ENCODE measurements at places on chromosomes 12 and 14. TPM values are rescaled to one million over a fixed set of nuclear protein-coding genes. Genes with fewer than 3 reads are reported as not detected.
A peak's percentile ranks its signal among the peaks of the same experiment; 100 is the strongest.

The BATF gene
- not detected for total RNA-seq

The PAPLN gene
- total RNA-seq, result 2.4 TPM

The SERPINA9 gene
- not detected for total RNA-seq

The B4GALNT3 gene
- not detected for total RNA-seq

DNA sequence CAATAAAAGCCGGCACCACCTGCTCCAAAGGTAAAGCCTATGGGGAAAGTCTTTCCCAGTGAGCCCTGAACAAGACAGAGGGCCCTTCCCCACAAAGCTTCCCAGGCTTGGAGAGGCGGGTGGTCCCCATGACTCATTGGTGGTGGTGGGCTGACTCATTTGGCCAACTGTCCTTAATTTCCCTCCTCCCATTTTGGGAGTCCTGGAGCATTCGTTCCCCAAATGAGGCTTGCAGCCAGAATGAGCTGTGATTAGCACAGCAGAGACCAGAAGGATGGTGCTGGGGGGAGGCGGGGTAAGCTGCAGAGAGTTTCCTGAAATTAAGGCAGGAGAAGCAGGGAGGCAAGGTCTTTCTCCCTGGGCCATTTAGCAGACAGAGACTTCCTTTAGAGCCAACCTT, 241.7 kb downstream of the DPF3 start:
- H3K27me3 ChIP-seq, result no peaks in the 10 kb centered on the region
- H3K36me3 ChIP-seq, result no peaks in the 10 kb centered on the region
- peak; percentile 62 for DNase-seq
- H3K4me3 ChIP-seq, result no peak overlapping the region

DNA sequence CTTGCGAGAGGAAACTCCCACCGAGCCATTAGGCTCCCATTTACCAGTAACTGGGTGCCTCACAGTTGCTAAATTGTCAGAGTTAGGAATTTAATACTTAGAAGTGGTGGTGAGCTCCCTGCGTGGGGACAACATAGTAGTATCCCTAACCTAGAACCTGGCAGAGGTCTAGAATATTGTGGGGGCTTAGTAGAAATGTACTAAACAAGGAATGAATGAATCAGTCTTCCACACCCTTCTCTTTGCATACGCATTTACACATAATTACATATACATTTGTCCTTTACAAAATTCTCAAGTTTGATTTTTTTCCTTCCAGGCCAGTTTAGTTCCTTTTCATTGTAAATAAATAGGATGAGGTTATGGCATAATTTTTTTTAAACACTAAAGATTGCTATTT, 24.1 kb downstream of the PELI2 start:
- DNase-seq, result no peak
- H3K36me3 ChIP-seq, result no peaks in the 10 kb centered on the region
- H3K4me1 ChIP-seq, result peaks cover 13% of the 10 kb centered on the region
- H3K4me3 ChIP-seq, result no peak overlapping the region

DNA sequence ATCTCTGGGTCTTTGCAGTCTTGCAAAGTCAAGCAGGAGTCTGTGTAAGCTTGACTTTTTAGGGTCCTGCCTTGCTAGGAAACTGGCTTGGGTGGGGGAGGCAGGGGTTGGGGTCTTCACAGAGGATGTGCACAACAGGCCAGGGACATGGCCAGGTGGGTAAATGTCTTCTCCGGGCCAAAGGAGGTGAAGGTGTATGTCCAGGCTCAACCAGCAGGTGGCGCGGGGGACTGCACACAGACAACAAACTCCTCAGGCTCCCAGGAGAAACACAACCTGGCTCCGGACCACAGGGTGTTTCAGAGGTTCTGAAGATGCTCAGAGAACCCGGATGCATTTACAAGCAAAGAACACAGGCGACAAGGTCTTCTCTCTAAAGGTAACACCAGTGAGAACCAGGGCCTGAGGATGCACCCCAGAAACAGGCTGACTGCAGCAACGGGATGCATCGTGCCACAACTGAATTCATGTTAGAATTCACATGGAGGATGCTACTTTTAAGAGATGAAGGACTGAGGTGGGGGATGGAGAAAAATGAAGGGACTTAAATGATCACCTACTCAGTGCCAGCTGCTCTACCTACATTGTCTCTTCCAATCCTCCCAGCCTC, 56.0 kb downstream of the PLEKHG3 start:
- H3K27ac ChIP-seq, result no peak overlapping the region
- H3K4me1 ChIP-seq, result peaks cover 93% of the 10 kb centered on the region
- peak; percentile 61 for DNase-seq
- no peaks in the 10 kb centered on the region for H3K36me3 ChIP-seq
- no peaks in the 10 kb centered on the region for H3K27me3 ChIP-seq

DNA sequence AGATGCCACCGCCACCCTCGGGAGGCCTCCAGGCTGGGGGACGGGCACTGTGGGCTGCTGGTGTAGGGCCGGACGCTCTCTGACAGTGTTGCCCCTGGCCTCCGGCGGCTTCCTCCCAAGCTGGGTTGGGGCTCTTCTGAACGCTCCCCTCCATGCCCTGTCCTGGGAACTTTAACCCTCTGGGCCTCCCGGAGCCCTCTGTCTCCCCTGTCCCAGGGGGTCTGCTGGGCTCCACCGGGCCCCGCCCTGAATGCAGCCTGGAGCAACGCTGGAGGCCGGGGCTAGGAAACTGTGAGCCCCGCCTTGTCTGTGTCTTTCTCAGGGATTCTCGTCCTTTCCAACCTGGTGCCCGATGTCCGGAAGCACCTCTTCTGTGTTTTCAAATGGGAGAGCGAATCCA, 45.7 kb upstream of the FBRSL1 start:
- no peaks in the 10 kb centered on the region for H3K4me1 ChIP-seq
- no peak overlapping the region for H3K4me3 ChIP-seq
- H3K27ac ChIP-seq, result no peak overlapping the region

DNA sequence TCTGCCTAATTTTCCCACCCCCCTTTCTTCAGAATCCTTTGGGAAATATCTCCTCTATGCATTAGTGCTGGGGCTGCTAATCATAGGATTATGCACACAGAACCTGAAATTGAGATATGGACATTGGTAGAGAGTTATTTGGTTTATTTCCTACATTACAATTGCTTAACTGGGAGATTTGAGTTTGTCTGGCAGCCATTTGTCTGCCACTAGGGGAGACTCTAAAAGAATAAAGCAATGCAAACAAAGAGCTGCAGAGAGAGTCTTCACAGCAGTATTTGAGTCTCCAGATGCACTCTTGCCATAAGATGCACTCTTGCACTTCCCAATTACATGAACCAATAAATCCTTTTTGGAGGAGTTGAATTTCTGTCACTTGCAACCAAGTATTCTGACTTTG, 12.0 kb upstream of the PCNX4 start:
- DNase-seq, result no peak
- no peak overlapping the region for H3K27ac ChIP-seq
- H3K4me3 ChIP-seq, result no peak overlapping the region
- no peaks in the 10 kb centered on the region for H3K27me3 ChIP-seq

- DNase-seq, result no peak
- H3K4me3 ChIP-seq, result no peak overlapping the region
- no peaks in the 10 kb centered on the region for H3K4me1 ChIP-seq
- H3K27ac ChIP-seq, result no peak overlapping the region
- no peaks in the 10 kb centered on the region for H3K36me3 ChIP-seq
These were observed 67.6 kb upstream of the TTC7B start for GRCh38 chr14:90883782-90884181.

DNA sequence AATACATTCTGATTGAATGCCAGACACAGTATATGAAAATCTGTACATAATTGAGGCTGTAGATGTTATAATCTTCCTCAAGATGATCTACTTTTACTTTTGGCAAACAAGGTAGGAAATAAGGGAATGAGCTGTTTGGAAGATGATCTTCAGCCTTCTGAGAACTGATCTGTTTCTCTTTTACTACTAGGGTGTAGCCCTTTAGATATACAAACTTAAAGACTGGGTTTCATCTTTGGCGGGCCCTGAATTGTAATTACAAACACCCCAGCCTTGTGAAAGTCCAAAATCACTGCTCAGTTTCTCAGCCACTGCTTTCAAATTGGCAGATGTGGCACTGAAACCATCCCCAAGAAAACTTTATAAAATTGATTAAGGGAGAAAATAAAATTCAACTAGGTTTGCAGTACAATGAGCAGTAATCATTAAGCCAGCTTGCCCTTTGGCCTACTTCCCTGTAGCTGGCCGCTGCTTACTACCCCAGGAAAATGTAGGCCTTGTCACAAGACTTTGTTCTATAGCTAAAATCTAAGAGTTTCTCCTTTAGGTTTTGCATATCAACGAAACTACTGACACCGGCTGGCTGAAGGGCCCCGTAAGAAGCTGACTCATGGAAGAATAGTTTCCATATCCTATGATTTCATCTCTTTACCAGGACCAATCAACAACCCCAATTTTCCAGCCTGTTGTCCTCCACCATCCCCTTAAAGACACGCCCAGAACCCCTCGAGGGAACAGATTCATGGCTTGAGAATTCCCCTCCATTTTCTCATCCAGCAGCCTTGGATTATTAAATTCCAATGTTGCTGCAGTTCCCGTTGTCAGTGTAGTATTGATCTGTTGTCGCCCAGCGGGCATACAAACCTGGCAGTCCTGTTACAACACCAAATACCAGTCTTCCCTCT, 210.8 kb downstream of the PCNX1 start:
- H3K27me3 ChIP-seq, result no peaks in the 10 kb centered on the region
- H3K4me3 ChIP-seq, result no peak overlapping the region
- no peaks in the 10 kb centered on the region for H3K36me3 ChIP-seq
- H3K4me1 ChIP-seq, result peaks cover 11% of the 10 kb centered on the region
- no peak overlapping the region for H3K27ac ChIP-seq

- H3K27ac ChIP-seq, result no peak overlapping the region
- H3K4me3 ChIP-seq, result no peak overlapping the region
- no peak for DNase-seq
- no peaks in the 10 kb centered on the region for H3K27me3 ChIP-seq
- H3K36me3 ChIP-seq, result peaks cover 16% of the 10 kb centered on the region
These were observed 190.4 kb upstream of the BCL2L14 start for GRCh38 chr12:11880381-11880780.

GRCh38 chr12:1502379-1502720, 92.0 kb downstream of the FBXL14 start:
- no peak overlapping the region for H3K27ac ChIP-seq
- peaks cover 14% of the 10 kb centered on the region for H3K4me1 ChIP-seq
- H3K4me3 ChIP-seq, result no peak overlapping the region
- H3K27me3 ChIP-seq, result no peaks in the 10 kb centered on the region
- no peak for DNase-seq

Measured in SJSA1 (cell line).